ENCODE measurements at places on chromosomes 1 and 21. TPM values are rescaled to one million over a fixed set of nuclear protein-coding genes. Genes with fewer than 3 reads are reported as not detected.
A peak's percentile ranks its signal among the peaks of the same experiment; 100 is the strongest.

DNA sequence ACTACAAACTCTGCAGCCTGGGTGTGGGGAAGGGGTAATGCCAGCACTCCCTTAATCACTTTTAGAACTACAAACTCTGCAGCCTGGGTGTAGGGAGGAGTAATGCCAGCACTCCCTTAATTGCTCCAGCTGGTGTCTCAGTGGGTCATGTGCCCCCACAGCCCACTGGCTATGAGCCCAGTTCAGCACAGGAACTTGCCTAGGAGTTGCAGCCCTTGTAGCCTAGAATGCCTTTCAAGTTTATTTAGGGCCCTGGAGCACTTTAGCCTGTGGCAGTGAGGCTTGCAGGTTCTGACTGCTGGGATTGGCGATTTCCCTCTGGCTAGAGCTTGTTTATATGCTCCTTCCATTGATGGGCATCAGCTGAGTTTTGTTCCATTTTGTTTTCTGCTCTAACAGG, 17.1 kb downstream of the VN1R5 start:
- DNase-seq, result no peak

DNA sequence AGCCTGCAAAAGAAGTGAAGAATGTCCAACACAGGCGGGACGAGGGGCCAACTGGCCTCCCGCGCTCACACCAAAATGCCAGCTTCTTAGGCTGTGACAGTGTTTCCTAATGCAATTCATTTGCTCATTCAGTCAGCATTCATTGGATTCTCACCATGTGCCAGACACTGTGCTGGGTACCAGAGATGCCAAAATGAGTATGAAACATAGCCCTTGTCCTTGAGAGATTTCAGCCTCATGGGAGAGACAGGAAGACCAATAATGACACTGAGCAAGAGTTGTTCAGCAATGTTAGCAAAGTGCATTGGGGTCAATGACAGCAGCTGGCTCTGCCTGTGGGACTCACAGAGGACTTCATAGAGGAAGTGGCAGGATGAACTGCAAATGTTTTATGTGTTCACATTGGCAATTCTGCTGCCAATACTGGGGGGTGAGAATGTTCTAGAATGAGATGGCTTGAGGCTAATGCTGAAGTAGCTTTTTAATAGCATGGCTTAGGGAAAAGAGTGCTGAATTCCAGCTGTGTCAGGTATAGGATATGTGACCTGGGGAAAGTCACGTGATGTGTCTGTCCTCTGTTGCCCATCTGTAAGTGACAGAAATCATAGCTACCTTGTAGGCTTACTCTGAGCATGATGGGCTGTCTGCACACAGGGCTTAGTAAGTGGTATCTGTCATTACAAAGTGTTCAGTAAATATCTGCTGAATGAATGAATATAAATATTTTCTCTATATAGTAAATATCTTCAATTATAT, 58.3 kb upstream of the KIF26B start:
- no peak for DNase-seq

DNA sequence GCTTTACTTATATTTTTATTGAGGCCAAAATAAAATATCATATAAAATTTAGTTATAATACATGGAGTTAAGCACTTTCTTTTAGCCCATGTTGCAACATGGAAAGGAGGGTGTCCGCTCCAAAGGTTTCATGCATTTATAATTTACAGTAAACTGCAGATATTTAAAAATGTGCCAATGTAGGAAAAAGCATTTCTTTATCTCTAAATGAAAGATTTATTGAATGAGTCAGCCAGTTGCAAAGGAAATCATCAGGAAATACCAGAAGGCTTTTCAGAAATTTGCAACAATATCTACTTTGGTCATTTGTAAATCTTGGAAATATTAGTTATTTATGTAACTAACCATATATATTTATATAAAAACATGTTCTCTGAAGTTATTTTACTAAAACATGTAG, 12.1 kb downstream of the ATP6V1G3 start:
- DNase-seq, result no peak

DNA sequence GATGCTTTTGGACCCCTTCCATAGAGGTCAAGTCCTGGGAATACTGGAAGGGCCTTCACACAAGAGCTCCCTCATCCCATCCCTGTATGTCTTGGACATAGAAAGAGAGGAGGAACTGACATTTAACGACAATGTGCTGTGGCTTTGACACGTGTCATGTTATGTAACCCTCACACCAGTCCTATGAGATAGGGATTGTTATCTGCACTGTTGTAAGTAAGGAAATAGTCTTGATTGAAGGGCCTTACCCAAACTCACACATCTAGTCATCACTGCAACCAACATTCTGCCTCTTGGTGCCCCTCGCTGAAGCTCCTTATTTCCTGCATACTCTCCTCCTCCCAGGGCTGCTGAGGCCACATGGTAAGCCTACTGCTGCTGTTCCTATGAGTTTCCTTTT, 63.7 kb upstream of the ANGPTL1 start:
- no peak for DNase-seq

DNA sequence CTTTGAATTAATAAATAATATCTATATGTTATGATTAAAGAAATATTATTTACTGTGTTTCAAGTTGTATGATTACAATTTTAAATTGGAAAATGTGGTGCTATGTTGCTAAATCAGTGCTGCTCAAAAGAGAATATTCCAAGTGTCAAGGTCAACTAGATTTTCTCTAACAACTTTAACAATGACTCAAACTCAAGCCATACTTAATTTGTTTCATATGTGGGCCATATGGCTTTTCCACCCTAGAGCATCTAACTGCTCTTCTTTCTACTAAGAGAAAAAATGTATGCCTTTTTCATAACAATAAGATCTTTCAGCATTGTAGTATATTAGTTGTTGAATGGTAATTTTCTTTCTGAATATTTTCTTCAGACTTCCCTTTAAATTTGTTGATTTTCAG, 8.3 kb upstream of the SYT14 start:
- DNase-seq, result no peak

GRCh38 chr1:79726911-79727310, 720.4 kb upstream of the ADGRL4 start:
- no peak for DNase-seq

GRCh38 chr1:75067975-75068374, 66.2 kb upstream of the LHX8 start:
- no peak for DNase-seq

DNA sequence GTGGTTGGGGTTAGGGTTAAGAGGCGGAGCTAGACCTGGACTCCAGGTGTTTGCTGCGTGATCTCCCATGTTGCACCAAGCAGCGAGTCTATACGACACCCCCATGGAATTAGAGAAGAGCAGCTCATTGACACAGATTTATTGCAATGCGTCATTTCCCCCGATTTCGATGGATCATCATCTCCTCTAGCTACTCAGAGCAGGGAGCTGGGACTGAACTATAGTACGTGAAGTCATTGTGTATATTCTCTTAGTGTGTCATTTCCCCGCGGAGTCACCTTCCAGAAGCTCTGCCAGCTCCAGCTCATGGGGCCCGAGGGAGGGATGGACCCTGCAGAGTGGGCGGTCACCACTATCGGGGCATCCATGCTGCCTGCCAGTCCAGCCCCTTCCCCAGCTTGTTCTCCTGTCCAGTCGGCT, 7.5 kb upstream of the C2CD2 start:
- DNase-seq, result peak; percentile 60

GRCh38 chr1:101237229-101237837, 514 bp downstream of the S1PR1 start:
- DNase-seq, result no peak

DNA sequence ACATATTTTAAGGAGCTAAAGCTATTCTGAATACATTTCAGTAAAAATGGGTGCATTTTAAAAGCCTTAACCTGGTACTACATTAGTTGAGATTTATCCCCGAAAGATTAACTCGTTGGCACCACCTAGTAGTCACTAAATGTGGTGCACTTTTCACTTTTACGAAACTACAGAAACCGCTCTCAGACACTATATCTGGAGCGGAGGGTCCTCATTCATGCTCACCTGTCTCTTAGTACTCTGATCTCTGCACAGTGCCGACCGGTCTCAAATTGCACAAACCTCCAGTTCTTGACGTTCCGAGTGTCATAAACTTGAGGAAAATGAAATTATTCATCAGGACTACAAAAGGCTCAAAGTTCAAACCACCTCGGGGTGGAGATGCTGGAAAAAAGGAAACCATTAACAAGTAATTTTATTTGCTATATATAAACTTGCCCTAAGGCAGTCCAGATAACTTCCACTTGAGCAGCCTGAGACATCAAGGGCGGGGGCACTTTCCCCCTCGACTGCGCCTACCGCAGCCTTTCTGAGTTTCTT, 722 bp downstream of the LZIC start:
- peak; percentile 80 for DNase-seq

GRCh38 chr1:230849451-230850224, 18.7 kb downstream of the C1orf198 start:
- no peak for DNase-seq

- DNase-seq, result no peak
Measured at GRCh38 chr1:183808296-183809027, 3.5 kb downstream of the RGL1 start.

- no peak for DNase-seq
Measured at GRCh38 chr1:38456531-38456876, 403.1 kb downstream of the RRAGC start.

TAL1 gene
- total RNA-seq, result 11.0 TPM

SWT1 gene
- total RNA-seq, result 4.4 TPM

ADCY10 gene
- 0.55 TPM for total RNA-seq

NBPF12 gene
- 10.8 TPM for total RNA-seq

SHISAL2A gene
- not detected for total RNA-seq

FGR gene
- 49.7 TPM for total RNA-seq

S100A5 gene
- not detected for total RNA-seq

HRNR gene
- not detected for total RNA-seq

PLCH2 gene
- total RNA-seq, result 0.55 TPM

All from mesenteric fat pad (tissue), 1 donor.